ENCODE measurements at places on chromosomes 3 and 15.

- DNase-seq = no peak
Observed at GRCh38 chr15:70092464-70093027, 5.2 kb downstream of the TLE3 start.

- no peak for DNase-seq
Observed at GRCh38 chr15:50162969-50163718, 18.9 kb upstream of the SLC27A2 start.

DNA sequence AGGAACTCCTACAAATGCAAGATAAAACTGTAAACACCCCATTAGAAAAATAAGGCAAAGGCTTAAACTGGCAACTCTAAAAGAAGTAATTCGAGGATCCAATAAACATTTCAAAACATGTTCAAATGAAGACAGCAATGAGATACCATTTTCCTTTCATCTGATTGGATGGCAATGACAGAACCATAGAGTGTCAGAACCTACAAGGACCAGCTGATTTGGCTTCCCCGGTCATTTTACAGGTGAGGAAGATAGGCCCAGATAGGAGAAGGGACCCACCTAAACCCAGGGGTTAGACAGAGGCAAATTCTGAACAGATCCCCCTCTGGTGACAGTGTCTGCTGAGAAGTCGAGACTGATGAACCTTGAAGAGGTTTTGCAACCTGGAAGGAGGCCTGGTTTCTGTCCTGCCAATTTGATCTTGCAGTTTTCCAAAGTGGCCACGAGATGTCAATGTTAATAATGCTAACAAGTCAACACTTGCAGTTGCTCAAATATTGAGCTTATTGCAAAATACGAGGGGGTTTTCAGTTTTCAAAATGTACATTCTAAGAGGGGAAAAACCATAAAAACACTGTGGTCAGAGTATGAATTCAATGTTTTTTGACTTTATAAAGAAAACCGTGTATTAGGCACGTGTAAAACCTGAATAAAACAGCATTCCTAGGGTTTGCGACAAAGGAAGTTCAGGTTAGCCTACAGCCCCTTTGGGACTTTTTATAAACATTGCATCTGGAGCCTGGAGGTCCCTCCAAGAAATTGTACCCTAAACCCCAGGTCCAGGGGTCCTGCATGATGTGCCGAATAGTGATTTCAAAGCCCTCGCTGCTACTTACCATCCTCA is 21.5 kb downstream of the CFAP161 start:
- DNase-seq = no peak

- no peak for DNase-seq
Observed at GRCh38 chr3:184619787-184620430, 58.3 kb downstream of the EPHB3 start.

GRCh38 chr3:122728186-122728585 is 47.5 kb downstream of the PARP14 start:
- no peak for DNase-seq

- DNase-seq = no peak
Observed at GRCh38 chr3:178059119-178059518, 477.1 kb upstream of the KCNMB2 start.

- DNase-seq = no peak
Observed at GRCh38 chr15:100968050-100968966, 49.2 kb downstream of the LRRK1 start.

DNA sequence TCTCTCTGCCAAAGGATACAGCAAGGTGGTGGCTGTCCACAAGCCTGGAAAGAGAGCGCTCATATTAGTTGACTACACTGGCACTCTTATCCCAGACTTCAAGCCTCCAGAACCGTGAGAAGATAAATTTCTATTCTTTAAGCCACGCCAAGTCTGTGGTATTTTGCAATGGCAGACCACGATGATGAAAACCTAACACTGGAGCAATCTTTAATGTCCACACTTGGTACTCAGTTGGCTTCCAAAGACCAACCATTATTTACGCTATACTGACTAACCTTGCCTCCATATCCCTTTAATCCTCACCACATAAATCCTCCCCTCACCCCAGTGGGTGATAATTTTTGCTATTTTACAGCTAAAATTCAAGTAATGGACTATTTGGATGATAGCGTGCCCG is 16.9 kb upstream of the LACTB start:
- no peak for DNase-seq

GRCh38 chr15:51318382-51319150 is 19.8 kb downstream of the CYP19A1 start:
- no peak for DNase-seq

DNA sequence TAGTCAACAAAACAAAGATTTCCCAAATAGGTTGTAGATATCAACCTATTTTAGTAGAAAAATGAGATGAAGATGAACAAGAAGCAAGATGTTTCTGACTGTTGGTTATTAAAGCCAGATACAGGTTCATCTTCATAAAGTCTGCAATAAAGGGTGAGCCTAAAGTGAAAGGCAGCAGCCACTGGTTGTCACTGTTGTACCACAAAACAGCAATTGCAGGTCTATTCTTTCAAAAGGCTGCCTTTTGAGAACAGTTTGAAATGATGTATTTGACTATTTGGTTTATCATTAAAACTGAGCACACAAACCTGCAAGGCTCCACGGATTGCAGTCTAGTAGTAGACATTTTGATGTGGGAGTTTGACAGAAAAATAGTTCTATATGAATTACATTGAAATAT is 543.4 kb downstream of the GBE1 start:
- DNase-seq = no peak

DNA sequence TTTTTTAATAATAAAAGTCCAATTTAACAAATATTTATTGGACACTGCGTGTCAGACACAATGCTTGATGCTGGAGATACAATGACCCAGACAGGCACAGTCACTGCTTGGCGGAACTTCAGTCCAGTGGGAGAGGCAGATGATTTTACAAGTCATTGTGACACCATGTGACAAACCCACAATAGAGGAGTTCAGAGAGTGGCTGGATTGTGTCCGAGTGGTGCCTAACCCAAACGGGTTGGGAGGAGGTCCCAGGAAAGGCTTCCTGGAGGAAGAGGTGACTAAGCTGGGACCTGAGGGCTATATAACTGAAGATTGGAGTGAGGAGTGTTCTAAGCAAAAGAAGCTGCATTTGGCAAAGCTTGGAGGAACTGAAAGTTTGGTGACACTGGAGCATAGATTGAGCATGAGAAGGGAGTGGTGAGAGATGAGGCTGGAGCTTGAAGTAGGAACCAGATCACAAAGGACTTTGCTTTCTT is 41.4 kb downstream of the CRTC3 start:
- no peak for DNase-seq

DNA sequence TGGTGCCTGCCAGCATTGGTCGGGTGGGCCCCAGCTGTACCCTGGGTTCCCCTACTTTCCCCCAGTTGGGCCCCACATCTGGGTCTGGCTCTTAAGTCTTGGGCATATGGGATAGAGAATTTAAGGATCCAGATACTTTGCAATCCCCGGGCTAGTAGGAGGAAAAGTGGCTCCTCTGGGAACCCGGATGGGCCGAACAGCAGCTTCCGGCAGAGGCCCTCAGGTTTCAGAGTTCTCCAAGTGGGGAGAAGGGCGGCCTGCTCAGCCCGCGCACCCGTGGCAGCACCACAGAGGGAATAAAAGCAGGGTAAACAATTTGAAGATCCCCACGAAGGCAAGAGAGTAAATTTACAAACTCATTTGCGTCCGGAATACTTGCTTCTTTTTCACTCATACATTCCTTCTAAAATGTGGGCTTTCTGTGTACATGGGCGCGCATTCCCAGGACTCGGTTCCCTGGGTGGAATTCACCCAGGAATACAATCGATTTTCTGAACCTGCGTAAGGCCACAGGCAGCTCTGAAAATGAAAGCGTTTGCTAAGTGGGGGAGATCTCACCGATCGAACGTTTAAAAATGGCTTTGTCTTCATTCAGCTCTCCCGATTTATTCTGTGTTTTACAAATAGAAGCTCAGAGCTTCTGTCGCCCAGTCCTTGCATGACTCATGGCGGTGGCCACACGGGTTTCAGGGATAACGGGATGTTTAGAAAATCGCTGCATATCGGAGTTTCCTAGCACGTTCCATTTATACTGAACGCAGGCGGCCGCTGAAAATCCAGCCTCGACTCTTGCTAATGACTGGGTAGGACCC is 74.0 kb upstream of the POLG start:
- DNase-seq = no peak

DNA sequence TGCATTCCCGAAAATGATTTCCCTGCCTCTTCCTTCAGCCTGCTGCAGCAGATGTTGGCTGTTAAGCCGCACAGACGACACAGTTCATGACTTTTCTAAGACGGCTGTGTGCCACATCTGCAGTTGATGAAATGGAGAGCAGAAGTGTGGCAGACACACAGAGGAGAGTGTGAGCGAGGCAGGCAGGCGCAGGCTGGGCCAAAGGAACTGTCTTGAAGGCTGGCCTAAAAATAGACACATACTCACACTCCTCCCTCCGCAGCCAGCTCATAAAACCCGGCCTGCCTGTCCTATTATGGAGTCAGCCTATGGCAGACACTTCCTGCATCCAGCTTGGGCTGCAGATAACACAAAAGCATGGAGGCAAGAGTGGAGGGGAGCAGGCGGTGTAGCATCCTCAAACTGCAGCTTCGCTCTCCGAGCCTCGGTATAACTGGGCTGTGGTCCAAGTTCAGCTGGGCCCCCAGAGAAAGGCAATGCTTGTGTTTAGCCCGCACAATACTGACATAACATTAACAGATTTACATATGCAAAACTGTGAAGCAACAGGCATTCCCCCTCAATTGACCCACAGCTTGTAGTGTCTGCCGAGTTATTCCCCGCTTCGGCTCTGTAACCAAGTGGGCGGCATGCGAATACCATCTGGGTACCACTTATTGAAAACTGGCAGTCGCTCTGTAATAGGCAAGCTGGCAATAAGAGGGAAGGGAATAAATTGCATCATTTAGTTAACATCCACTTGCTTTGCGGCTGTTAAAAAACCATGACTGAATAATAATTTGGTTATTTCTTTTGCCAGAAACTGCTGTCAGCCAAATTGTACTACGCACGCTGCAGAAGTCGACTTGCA is 40.8 kb downstream of the FOXP1 start:
- DNase-seq = no peak

DNA sequence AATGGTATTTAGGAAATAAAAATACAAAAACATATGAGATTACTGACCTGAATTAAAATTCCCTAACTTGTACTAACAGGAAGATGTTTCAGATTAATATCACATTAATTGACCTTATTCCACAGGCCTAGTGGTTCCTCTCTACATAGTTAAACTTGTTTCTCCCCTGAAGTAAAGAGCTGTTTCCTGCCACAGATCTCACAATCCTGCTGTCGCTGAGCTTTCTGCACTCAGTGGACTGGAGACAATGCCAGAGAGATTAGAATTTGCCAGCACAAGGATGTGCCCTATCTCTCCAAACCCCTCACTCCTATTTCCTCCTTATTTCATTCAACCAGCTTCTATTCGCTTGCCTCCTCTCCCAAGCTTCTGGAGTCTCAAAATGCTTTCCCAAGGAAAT is 130.6 kb downstream of the CTNNB1 start:
- DNase-seq = no peak

GRCh38 chr3:185559706-185560090 is 7.3 kb upstream of the LIPH start:
- DNase-seq = no peak

DNA sequence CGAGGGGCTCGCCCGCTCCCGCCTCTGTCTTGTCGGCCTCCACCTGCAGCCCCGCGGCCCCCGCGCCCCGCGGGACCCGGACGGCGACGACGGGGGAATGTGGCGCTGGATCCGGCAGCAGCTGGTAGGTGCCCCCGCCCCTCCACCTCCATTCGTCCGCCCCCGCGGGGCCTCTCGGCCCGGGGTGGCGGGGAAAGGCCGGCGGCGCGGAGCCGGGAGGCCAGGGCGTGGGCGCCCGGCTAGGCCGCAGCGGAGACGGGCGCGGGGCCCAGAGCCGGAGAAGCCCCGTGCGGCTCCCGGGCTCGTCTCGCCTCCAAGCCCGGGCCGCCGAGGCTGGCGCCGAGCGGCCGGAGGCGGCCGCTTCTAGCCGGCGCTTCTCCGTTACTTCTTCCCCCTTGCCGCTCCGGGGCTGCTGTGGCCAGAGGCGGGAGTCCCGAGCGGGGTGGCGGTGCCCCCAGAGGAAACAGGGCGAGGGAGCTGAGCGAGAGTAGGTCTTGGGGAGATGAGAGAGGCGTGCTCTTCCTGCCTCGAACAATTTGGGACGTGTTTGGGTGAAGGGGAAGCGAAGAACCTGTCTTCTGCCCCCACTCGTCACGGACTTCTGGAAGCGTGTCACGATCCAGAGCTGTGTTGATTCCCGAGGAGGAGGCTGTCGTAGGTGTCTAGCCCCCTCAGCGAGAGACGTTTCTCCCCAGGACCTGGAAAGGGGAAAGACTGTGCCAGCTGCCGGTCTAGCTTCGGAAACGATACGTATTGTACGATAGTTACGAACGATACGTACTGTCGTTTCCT is 555 bp downstream of the ATP11B start:
- DNase-seq = peak; percentile 13

DNA sequence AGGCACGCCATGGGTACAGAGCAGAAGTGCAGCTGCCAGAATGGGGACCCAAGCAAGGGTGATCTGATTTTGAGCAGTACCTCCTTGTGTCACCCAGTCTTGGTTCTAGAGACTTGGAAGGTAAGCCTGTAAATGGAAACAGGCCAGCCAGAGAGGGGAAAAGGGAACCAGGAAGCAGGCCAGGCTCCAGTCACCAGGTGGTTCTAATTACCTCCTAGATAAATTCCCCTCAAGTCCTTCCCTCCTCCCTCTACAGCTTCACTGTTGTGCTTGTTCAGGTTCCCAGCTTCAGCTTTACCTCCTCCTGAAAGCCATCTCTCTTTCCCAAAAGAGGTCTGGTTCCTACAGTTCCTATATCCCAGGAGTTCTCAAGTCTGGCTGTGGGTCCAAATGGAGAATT is 58.8 kb upstream of the SLC7A14 start:
- no peak for DNase-seq

GRCh38 chr3:39474126-39474515 is 6.6 kb downstream of the MOBP start:
- no peak for DNase-seq

DNA sequence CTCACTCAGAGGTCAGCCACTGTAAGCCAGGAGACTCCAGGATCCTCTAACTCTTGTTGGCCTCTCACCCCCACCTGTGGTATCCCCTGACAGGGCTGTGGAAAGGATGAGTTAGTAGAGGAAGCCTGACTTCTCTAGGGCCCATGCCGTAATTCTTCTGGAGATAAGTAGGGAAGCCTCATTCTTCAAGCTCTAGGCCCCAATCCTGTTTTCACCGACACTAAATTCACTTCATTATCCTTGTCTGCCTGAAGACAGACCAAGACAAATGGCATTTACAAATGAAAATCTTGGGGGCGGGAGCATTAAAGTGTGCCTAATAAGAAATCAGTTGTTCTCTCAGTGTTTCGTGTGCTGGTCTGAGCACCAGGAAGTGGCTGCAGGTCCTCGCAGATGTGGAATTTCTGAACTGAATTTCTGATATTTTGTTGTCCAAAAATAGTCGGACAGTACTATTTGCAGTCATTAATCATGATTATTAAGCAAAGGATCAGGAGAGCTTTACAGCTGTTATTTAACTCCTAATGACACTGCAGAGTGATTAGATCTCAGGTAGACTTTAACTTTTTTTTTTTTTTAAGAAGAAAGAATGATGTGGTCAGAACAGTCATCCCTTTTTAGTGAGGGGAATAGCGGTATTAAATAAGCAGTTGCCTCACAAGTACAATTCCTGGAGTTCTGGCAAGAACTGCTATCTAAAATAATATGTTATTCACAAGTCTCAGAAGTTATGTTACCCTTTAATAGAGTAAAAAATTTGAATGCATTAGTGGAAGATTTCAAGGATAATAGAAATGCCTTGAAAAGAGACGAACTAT is 58.4 kb downstream of the RBMS3 start:
- no peak for DNase-seq
